Spleen (tissue), 13 donors: ENCODE measurements at places on chromosomes 12 and 14.
A peak's percentile ranks its signal among the peaks of the same experiment; 100 is the strongest.

DNA sequence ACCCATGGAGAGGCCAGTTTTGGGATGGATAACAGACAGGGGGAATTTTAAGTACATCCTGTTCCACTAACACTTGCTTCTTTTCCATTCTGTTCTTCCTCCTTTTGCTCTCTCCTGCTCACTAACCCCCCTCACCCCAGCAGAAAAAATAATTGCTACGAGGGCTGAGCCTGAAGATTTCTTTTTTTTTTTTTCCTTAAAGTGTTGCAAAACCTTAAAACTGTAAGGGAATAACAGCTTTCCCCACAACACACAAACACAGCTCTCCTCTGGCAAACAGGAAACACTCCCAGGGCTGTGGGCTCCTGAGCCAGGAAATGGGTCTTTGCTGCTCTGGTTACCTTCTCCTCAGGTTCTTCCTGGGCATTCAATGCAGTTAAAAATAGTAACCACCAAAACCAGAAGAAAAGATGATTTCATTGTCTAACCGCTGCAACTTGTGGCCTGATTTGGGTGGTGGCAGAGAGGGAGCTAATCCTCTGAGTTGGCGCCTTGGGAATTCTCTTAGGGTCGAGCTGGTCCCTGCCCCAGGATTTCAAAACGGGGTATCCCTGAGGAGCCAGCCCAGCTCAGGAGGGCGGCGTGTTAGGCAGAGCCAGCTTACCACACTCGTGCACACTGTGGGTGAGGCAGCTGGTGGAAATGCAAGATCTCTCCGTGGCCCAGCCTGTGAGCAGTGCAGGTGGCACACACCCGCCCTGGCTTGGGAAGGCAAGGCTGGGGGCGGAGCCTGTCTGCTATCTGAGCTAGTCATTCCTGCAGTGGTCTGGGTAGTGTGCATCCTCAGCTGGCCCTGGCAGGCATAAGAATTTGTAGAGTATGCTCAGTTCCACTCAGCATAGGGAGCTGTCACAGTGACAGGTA, 17.1 kb upstream of the EMP1 start:
- DNase-seq, result peak; percentile 84

DNA sequence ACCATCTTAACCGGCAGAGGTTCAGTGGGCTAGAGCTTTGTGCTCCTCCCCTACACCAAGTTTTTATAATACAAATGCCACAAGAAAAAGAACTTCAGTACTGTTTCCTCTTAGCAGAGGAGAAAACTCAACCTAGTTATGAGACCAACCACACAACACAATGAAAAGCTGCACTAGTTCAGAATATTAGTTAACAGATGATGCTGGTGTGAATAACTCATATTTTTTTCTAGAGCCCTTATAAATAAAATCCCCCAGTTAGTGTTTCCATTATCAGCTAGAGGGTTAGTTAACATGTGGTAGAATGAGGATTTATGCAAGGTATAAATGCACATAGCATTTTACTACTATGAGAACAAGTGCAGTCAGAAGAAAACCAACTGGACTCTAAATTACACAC, 61.9 kb upstream of the AMN1 start:
- no peak for DNase-seq

DNA sequence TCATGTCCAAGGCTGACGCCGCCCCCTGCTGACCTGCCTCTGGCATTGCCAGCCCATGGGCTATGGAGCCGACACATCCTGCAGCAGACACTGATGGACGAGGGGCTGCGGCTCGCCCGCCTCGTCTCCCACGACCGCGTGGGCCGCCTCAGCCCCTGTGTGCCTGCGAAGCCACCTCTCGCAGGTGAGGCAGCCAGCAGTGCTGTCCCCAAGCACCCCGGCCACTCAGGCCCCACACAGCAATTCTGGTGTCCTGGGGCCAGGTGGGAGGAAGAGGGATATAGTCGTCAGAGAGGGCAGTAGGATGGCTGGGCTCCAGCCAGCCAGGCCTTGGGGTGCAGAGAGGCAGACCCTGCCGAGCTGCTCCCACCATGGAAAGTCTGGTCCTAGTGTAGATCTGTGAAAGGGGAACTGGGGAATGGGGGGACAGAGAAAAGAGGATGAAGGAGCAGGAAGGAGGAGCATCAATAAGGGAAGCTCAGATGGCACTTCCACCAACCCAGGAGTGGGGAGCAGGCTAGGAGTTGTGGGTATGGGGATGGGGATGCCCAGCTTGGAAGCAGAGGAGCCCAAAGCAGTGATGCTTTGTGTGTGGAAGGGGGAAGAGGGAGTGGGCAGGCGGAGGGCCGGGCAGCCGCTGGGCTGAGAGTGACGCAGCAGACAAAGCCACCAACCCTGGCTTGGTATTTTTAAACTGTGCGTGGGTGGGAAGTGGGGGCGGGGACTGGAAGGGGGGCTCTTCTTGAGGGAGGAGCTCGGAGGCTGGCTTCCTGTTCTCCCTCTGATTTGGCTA, 4.7 kb downstream of the NAB2 start:
- DNase-seq, result peak; percentile 89

DNA sequence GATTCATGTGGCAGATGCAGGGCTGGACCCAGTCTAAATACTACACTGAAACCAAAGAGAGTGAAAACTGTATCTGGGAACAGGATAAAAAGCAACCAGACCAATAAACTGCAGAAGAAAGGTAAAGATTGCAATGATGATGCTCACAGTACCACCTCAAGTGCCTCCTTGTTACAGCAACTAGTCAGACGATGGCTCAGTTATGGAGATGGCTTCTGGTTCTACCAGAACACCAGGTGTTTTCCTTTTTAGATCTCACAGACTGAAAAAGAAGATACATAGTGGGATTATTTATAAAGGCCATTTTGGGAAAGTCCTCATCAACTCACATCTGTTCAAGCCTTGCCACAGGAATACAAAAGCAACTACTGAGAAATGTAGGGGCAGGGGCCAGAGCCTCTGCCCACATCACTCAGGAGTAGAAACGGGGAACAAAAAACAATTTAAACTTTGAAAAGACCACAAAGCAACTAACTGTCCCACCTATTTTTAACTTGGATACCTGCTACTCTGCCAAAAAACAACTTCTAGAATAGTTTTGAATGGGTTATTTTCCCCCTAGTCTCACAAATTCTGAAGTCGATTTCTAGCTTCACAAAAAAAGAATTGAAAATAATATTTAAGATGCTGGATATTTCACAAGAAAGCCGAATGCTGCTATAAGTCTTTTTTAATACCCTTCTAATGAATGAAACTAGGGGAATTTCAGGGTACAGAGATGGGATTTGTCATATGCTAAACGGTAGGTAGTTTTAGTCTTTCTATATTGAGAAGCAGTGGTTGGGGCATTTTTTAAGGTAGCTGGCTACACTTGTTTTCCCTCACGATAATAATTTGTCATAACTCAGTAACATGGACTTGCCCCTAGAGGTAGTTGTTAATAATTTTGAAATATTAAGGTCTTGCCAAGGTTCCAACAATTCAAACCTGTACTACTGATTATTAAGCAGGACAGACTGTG, 197.2 kb upstream of the TMPO start:
- DNase-seq, result no peak

DNA sequence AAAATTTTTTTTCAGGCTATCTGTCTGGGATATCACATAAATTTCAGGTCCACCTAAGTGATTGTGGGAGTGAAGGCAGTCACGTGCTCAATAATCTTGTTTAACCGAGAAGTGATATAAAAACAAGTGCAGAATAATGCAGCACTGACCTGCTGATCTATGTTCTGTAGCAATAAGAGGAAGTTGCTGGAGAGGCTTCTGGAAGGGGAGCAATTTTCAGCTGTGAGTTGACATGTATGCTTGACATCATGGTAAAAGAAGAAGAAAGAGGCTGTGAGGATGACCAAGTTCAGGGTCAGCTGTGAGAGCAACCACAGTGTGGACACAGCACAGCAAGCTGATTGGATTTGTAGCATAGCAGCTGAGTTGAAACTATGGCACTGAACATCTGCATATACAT, 172.0 kb upstream of the PELI2 start:
- no peak for DNase-seq

GRCh38 chr12:1130571-1130970, 139.5 kb downstream of the ERC1 start:
- no peak for DNase-seq

GRCh38 chr12:78938341-78939084, 73.9 kb downstream of the SYT1 start:
- no peak for DNase-seq

DNA sequence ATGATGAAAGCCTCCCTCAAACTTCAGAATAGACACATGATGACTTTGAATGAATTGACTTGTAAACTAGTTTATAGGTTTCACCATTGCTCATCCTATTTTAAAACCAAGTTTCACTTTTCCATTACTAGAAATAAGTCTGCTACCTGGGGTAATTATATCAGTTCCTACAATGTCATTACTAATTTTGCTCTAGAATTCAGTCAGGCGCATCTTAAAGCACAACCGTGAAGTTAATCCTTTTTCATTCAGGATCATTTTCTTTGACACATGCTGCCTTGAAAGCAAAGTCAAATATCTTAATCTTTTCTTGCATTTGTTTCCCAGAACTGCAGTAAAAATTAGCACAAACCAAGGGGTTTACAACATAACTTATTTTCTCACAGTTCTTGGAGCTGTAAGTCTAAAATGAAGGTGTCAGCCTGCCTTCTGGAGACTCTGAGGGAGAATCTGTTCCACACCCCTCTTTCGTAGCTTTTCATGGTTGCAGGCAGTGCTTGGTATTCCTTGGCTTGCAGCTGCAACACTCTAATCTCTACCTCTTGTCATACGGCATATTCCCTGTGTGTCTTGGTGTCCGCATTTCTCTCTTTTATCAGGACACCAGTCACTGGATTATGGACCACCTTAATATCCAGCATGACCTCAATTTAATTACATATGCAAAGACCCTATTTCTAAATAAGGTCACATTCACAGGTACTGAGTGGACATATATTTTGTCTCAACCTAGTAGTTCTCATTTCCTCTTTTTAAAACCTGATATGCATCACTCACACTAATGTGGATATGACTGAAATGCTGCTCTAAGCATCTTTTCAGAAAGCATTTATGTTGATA, 114.3 kb upstream of the PDZRN4 start:
- no peak for DNase-seq

DNA sequence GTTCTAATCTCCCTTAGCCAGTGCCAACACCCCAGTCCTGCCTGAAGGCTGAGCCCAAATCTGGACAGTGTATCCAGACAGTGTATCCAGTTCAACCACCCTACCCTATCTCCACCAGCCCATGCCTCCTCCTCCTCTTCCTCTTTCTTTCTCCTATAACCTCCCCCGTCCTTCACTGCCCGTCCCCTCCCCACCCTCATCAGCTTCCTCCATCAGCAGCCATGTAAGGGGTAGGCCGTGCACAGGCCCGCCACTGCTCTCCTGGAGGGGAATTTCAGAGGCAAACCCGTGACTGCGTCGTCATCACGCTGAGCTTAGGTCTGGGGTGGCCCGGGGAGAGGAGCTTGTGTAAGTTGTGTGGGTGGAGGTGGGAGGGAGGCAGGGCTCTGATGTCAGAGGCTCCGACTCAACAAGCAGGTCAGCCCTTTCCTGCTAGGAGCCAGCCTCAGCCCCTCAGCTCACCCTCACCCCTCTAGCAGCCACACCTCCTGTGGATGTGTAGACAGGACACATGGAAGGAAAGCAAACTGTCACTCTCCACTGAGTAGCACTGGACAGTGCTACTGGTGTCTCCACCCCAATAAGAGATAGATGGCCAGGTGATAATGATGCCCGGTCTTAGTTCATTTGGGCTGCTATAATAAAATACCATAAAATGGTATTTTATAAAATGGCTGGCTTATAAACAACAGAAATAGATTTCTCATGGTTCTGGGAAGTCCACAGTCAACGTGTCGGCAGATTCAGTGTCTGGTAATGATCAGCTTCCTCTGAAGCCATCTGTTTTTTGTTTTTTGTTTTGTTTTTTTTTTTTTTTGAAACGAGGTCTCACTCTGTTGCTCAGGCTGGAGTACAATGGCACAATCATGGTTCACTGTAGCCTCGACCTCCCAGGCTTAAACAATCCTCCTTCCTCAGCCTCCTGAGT, 50.5 kb downstream of the IRF2BPL start:
- DNase-seq, result peak; percentile 91

DNA sequence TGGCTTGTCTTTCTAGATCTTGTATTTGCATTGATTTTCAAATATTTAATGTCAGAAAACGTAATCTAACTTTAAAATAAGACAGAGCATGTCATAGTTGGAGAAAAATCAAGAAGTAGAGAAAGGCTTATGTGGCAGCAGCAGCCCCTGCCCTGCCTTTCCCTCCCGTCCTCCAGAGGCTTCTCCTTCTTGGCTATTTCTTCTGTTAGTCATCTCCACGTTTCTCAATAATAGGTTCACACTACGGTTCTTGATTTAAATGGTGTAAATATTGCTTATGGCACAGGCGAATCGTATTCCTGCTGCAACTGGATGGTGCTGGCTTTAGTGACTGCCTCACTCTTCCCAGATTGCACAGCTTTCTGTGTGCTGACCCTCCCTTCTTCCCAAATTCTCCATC, 42.8 kb downstream of the SLC8B1 start:
- no peak for DNase-seq

DNA sequence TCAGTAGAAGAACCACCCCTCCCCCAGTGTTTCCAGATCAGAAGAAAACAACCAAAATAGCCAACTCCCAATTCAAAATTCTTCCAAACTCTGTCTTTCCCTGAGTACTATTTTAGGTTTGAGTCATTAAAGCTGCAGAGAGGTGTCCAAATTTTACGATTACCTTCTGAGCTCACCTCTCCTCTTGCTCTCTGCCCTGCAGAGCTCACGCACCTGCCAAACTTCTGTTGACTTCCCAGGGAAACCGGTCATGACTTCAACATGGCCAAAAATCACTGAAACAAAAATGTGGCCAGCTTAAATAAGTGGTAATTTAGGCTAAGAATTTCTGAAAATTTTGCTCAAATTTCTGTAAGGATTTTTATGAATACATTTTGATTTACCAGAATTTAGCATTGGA, 70.9 kb upstream of the OTX2 start:
- no peak for DNase-seq

GRCh38 chr14:70889555-70889954, 17.7 kb upstream of the PCNX1 start:
- no peak for DNase-seq

GRCh38 chr14:29320286-29320685, 553.7 kb downstream of the FOXG1 start:
- DNase-seq, result no peak

DNA sequence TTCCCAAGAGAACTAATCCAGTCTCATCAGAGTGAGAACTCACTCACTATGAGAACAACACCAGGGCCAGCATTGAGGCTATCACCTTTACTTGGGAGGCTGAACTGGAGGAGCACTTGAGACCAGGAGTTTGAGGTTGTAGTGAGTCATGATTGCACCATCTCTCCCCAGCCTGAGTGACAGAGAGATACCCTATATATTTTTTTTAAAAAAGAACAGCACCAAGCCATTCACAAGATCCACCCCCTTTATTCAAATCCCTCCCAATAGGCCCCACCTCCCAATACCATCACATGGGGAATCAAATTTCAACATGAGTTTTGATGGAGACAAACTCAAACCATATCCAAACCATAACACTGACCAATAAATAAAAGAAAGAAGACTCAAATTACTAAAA, 3.7 kb upstream of the TMX1 start:
- no peak for DNase-seq

- no peak for DNase-seq
Measured at GRCh38 chr12:24418157-24418556, 468.7 kb upstream of the SOX5 start.

GRCh38 chr12:14454098-14454907, 88.8 kb downstream of the ATF7IP start:
- DNase-seq, result no peak
